Dorsolateral prefrontal cortex (tissue), 122 donors: ENCODE measurements at places on chromosomes 6 and 20.

DNA sequence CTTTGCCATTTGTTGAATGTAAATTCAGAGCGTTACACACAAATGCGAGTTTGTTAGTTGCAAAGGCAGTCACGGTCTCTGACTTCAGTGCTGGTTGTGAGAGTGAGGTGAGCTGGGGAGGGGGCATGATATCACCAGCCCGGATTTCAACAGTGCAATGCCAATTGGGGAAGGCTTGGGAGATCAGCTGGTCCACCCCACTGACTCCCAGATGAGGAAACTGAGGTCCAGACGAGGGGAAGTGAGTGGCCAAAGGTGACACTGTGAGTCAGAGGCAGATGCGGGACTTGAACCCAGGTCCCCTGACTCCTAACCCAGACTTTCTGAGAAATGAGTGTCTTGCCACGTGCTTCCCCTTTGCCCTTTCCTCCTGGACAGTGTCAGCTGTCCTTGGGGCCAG lies 62.1 kb downstream of the CEBPB start:
- no peak for DNase-seq

DNA sequence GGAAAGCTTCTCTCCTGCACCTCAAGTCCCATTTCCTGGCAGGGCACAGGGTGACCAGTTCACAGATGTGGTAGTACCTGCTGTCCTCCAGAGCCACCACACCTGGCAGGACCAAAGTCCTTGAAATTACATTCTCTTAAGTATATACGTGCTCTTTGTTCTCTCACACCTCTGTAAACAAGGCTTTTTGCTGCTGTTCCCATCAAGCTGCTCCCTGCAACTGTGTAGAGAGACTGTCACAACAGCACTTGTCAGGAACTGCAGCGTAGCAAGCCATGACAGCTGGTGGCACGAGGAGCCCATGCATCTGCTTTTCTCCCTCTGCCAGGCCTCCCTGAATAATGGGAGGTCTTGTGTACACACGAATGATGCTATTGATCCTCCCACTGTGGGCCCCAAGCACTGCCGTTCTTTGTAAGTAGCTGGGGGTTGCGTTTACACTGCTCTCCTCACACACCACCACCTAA lies 431.8 kb downstream of the CD83 start:
- DNase-seq = peak; percentile 22

GRCh38 chr6:160393891-160394653 lies 45.9 kb downstream of the SLC22A3 start:
- no peak for DNase-seq

DNA sequence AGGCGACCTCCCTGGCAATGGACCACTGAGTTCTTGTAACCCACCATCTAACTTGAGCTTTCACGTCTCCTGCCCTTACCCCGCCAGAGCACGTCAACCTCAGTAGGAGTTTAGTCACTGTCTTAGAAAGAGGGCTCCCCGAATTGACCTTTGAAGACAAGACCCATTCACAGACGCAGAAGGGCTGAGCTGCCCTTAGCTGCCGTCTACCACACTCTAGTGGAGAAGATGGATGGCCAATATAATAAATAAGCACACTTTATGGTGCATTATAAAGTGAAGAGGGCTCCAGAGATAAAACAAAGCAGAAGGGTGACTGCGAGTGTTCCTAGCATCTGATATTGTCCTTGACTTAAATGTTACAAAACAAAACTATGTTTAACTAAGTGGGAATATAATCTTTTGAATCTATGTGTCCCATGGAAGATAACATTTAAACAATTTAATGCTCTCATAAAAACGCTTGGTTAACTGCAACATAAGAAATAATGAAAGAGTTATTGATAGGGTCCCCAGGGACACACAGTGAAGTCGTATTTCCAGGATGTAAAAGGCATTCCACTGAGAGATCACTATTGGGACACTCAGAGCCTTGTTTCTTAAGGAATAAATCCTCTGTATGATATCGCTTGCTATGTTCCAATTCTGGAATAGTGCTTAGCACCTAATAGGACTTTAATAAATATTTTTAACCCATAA lies 261.1 kb downstream of the THBS2 start:
- DNase-seq = no peak

DNA sequence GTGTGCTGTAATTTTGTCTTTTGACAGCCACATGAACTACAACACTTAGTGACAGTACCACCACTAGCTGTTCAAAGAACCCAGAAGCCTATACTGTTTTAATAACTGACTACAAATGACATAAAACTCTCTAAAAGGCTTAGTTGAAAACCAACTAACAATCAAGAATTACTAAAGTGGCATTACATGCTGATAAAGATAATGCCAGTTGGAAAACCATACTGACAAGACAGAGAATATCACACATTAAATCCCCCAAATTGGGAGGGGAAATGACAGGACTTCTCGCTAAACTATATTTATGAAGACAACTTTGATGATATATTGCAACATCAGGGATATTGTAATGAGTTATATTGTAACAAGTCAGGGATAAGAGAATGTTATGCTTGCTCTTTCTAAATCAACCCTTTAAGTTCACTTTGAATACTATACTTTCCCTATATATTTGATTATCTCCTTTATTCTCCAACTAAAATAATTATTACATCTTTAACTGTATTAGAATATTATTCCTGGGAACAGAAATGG lies 6.2 kb downstream of the NCOA5 start:
- DNase-seq = no peak

GRCh38 chr20:4216866-4217265 lies 201.5 kb upstream of the RNF24 start:
- no peak for DNase-seq
